Upper lobe of left lung (tissue), 6 donors: ENCODE measurements at places on chromosomes 12 and 14. TPM values are rescaled to one million over a fixed set of nuclear protein-coding genes. Genes with fewer than 3 reads are reported as not detected.

Gene KRT76
- total RNA-seq: not detected

Gene KSR2
- total RNA-seq: 0.79 TPM

Gene CCDC197
- not detected for total RNA-seq

Gene BDKRB2
- total RNA-seq: 1.1 TPM
